Activated T-helper 1 cell treated with anti-CD3 and anti-CD28 coated beads, Interleukin-2, amount 50 U/mL, for 16 hours (primary cell): ENCODE measurements at places on chromosomes 12 and 14.

GRCh38 chr12:71128191-71128788, 29.5 kb downstream of the TSPAN8 start:
- no peak for DNase-seq

- no peak for DNase-seq
Measured at GRCh38 chr14:75279153-75279762, 630 bp downstream of the FOS start.

DNA sequence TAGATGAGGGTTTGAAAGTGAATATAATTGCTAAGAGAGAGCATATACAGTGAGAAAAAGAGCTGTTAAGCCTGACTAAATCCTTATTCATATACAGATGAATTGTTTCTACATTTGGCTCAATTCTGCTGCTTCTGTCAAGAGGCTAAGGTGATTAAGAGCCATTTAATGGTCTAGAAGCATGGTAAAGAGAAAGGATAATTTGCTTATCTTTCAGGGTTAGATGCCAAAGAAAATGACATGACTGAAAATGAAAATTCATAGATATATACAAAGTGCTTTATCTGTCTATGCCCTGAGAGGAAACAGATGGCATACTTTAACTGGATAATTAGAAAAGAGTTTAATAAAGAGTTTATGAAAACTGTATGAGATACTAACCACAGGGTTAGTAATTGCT, 834.9 kb downstream of the SLC6A15 start:
- DNase-seq = no peak

DNA sequence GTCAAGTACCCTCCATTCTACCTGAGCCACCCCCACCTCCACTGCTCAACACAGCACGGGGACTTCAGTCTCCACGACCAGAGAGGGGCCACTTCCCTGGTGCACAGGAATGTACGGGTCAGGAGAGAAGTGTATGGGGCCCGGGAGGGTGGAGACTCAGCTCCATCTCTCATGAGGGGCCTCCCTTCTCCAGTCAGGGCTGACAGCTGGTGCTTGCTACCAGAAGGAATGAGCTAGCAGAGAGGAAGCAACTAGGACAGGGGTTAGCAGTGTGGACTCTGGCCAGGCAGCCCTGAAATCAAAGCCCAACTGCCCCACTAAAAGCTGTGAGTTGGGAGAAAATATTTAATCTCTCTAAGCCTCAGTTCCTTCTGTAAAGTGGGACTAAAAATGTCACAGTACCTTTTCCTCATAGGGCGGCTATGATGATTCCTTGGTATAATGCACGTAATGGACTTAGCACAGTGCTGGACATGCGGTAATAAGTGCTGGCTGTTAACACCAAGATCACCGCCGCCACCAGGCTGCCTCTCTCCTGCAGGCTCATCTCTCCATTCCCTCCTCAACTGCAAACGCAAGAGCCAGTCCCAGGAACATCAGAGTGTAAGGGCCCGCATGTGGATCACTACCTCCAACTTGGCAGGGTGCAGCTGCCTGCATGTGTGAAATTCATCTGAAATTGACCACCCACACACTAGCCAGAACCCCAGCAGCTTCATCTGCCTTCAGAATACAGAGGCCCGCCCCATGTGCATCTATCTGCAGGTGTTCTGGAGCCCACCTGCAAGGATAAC, 14.6 kb downstream of the ACTN1 start:
- DNase-seq = no peak

GRCh38 chr12:59087077-59087673, 166.9 kb upstream of the LRIG3 start:
- DNase-seq = no peak

DNA sequence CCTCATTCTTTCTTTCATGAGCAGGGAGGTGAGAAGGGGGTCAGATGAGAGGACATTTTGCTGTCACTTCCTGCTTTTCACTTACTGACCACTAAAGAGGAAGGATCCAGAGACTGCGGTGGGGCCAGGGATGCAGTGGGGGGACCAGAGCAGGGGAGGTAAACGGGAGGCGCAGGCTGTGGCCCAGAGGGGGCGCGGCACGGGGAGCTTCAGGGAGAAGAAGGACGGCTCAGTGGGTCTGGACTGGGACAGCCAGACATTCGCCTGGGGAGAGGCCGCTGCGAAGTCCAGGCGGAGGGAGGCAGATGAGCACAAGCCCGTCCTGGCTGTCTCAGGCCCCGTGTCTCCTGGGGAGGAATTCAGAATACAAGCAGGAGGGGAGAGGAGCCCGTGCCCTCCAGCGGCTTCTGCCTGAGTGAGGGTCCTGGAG, 41.2 kb downstream of the SLC6A12 start:
- DNase-seq = no peak

- DNase-seq = no peak
Measured at GRCh38 chr12:92810370-92810769, 107.6 kb downstream of the PLEKHG7 start.

GRCh38 chr14:37673439-37673838, 78.0 kb downstream of the TTC6 start:
- DNase-seq = no peak

GRCh38 chr14:78227248-78228077, 57.3 kb downstream of the NRXN3 start:
- DNase-seq = no peak

DNA sequence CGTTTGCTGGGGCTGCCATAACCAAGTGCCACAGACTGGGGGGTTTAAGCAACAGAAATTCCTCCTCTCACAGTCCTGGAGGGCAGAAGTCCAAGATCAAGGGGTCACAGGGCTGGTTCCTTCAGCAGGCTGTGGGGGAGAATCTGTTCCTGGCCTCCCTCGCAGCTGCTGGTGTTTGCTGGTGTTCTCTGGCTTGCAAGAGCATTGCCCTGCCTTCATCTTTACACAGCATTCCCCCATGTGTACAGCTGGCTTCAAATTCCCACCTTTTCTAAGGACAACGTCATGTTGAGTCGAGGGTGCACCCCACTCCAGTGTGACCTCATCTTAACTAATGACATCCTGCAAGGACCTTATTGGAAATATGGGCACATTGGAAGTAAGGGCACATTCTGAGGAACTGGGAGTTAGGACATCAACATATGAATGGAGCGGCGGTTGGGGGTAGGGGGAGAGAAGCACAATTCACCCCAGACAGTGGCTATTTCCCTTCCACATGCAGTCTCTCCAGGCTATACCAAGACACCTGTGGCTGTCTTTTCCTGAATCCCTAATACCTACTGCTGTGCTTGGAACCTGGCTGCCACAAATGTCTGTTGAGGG, 123.6 kb downstream of the FOXN3 start:
- no peak for DNase-seq

DNA sequence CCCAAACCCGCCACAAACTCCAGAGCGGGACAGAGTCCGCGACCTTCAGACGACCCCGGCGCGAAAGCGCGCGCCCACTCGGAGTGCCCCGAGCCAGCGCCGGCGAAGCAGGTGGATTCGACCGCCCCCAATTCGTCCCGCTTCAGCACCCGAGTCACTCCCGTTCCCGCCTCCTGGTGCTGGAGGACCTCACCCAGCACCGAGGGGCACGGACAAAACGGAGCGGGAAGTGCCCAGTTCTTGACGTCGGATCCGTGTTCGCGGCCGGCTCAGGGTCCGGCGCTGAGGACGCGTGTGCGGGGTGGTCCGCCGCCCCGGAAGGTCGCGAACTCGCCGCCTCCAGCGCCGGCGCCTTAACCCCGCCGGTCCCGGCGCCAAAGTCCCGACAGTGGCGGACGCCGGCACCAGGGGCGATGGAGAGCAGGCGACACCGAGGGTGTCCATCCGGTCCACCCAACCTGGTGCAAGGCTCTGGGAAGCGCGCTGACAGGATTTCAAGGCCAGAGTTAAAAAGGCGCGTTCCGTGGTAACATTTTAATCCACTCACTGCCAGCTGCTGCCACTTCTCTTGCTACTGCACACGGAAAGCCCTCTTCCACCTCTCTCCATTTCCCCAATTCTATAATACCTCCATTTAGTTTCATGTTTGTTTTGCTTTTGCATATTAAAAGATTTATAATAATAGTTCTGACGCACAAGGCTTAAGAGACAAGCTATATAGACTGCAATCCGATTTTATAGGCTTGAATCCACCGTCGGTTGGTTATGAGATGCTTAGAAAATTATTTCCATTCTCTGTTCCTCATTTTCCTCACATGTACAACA, 240.0 kb upstream of the CPNE8 start:
- DNase-seq = no peak

DNA sequence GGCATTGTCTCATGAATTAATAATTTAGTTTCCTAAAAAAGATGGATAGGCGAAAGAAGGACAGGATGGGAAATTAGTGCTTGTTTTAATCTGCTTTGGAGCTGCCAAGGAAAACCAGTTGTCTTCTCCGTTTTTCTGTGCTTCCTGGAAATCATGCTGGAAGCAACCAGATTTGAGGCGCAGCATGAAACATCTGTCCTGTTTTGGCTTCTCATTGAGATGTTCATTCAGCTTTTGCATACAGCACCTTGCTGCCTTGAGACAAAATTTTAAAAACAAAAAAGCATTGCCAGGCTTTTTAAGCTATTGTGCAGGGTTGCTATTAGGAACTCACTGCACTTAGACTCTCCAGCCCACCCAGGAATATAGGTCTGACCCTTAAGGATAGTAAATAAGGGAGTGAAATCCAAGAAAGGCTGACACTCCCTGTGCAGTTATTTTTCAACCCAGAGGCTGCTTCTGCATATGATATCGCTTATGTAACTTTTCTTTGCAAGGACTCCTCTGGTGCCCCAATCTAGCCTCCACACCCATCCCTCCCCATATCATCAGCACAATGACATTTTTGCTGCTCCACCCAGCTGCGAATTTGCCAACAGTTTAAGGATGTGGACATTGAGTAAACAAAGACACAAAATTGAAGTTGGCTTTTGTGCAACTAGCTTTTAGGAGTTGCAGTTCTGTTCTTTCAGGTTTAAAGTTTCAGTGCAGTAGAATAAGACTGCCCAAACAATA, 46.9 kb upstream of the MDM1 start:
- no peak for DNase-seq

DNA sequence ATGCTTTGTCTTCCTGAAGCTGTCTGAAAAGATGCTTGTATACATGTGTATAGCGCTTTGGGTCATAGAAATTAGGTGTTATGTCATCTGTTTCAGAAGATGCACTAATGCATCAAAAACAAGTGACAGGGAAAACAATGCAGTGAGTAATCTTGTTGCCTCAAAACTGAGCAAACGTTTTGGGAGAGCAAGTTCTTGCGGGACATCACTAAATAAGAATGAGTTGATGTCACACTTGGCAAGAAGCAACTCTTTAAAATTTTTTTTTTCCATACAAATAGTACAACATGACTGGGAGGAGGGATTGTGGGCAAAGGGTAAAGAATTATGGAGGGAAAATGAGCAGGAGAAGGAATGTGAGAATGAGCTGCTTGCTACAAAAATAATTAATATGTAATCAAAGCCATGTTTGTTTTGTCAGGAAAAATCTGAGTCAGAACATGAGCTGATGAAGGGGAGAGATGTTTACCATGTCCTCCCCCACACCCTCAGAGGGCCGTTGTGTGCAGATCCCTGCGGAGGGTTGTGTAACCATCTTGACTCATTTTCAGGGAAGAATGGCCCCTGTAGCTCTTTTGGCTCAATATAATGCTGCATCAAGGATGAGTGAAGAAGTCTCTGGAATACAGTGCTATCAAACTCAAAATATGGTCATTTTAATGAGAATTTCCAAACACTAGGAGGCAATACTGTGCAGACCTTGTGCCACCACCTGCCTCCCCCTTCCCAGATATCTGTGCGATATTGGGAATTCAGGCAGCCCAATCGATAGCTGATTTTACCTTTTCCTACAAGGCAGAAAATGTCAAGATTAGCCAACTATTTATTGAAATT, 41.4 kb downstream of the BORCS5 start:
- no peak for DNase-seq

- no peak for DNase-seq
Measured at GRCh38 chr14:22813145-22813544, 2.1 kb downstream of the SLC7A7 start.

DNA sequence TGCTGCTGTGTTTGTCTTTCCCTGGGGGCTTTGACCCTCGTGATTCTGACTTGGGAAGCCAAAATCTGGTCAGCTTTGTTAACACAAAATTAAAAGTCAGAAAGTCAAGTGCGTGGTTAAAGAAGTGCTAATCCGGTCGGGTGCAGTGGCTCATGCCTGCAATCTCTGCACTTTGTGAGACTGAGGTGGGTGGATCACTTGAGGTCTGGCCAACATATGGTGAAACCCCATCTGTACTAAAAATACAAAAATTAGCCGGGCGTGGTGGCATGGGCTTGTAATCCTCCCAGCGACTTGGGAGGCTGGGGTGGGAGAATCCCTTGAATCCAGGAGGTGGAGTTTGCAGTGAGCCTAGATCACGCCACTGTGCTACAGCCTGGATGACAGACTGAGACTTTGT, 844.6 kb downstream of the VRK1 start:
- no peak for DNase-seq

DNA sequence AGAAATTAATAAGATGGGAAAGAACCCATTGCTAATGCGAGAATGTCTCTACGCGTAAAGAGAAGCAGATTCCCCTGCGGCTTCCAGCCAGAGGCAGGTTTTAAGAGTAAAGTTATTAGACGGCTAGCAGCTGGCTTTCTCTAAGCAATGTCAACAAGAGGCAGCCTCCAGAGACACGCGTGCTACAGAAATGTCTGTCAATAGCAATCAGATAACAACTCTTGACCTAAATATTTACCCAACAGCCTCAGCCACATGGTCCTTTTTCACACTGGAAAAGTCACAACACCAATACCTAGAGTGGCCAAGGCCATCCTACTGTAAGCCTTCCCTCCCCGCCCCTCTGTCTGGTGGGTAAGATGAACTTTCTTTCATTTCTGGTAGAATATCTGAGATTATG, 146.0 kb upstream of the SFSWAP start:
- no peak for DNase-seq

DNA sequence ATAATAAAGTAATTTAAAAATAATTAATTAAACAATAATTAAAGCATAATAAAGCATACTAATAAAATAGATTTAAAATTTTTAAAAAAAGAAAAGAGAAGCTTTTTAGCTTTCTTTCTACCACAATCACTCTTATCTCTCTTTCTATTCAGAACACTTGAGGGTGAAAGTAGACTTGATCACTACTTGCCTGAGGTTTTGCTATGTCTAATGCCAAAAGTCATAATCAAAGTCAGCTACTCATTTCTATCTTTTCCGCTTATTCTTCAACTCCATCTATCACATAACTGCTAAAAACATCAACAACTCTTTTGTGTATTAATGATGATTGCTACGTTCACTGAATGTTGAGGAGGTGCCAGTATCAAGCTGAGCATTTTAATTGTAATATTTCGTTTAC, 202.0 kb upstream of the KRR1 start:
- no peak for DNase-seq

- no peak for DNase-seq
Measured at GRCh38 chr12:49876070-49876469, 27.6 kb downstream of the FAIM2 start.

DNA sequence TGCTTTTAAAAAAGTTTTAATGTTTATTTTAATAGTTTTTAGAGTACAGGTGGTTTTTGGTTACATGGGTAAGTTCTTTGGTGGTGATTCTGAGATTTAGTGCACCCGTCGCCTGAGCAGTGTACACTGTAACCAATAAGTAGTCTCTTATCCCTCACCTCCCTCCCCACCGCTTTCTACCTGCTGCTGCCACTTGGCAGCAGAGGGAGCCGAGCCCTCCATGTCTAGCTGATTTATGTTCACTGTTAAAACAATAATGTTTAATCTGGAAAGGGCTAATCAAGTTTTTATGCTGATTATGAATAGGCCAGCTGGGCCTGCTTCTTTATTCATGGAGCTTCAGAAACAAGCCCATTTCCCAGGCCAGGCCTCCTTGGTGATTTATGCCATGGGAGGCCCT, 73.1 kb downstream of the ADCK1 start:
- DNase-seq = no peak
